RWPE2 (cell line): ENCODE measurements at places on chromosomes 7 and 10.

GRCh38 chr10:66698069-66698468 is 227.8 kb upstream of the LRRTM3 start:
- no peak for DNase-seq

- DNase-seq = no peak
Observed at GRCh38 chr7:22911889-22912288, 89.2 kb upstream of the TOMM7 start.

GRCh38 chr7:881441-882234 is 5.3 kb downstream of the GET4 start:
- peak; percentile 9 for DNase-seq

DNA sequence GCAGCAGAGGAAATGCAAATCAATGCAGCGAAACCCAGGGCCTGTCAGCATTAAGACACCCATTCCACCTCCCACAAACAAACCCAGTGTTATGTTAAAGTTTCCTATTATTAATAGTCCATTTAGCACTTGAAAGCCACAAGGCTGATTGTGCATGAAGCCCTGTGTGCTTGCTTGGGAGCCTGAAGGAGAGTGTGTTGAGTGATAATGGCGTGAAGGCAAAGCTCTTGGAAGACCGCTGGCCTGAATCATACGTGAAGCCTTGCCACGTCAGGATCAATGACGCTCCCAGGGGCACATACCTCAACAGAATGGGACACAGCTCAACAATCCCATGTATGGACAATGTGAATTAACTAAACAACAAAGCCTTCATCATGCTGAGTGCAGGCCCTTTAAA is 25.1 kb downstream of the PTPRN2 start:
- DNase-seq = no peak

DNA sequence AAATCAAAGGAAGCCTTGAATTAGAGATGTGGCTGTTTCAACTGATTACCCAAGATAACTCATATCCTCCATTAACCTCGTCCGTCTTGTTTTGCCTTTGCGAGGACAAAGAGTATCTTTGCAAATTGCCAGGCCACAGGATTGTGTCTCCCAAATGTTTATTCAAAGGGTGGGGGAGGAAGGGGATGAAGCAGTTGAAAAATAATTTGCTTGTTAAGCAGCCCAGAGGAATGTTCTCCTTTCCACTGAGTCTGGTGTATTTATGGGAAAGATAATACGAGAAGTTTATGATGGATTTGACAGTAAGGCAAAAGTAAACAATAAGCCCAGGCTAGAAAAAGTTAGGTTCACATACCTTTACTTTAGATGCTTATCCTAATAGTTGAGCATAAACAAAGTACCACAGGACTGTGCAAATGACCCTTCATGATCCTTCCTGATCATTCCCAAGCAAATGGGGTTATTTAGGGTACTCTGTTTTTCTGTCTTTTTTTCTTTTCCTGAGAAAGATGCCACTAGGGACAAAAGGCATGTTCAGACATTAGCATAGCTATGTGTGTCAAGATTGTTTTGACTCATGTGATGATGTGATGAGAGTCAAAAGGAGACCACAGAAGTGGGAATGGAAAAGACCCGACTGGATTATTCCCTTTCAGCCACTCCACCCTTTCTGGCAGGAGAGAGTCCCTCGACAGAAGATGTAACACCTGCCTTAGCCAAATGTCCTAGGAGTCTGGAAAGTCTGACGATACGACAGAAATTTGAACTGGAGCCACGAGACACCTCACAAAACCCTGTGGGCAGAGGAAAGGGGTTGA is 243.0 kb upstream of the GLI3 start:
- DNase-seq = no peak
